ENCODE measurements at places on chromosomes 4 and X.

- DNase-seq: no peak
Observed at GRCh38 chr4:151356510-151356909, 31.1 kb upstream of the SH3D19 start.

DNA sequence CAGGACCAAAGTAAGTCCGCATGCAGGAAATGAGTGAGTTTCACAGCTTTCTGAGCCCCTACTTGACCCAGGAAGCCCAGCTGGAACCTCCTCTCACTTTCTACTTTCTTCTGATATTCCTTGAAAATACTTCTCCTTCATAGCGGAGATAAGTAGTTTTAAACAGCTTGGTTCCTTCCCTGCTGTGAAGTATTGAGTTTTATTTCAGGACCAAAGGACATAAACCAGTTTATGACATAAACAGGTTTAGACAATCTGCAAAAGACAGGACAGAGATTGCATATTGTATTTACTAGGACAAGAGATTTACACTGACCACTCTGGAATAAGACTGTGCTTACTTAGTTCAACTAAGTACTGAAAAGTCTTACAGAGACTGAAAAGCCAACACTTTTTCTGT lies 54.8 kb downstream of the PAGE2 start:
- DNase-seq: no peak

GRCh38 chr4:77776182-77777134 lies 42.7 kb downstream of the CNOT6L start:
- no peak for DNase-seq

GRCh38 chr4:138405466-138405891 lies 163.3 kb upstream of the SLC7A11 start:
- no peak for DNase-seq

- DNase-seq: no peak
Observed at GRCh38 chr4:184097241-184097605, 120.5 kb downstream of the ENPP6 start.

GRCh38 chr4:160009656-160010493 lies 907.0 kb downstream of the RAPGEF2 start:
- no peak for DNase-seq

- DNase-seq: no peak
Observed at GRCh38 chr4:24956091-24956490, 43.2 kb upstream of the CCDC149 start.

DNA sequence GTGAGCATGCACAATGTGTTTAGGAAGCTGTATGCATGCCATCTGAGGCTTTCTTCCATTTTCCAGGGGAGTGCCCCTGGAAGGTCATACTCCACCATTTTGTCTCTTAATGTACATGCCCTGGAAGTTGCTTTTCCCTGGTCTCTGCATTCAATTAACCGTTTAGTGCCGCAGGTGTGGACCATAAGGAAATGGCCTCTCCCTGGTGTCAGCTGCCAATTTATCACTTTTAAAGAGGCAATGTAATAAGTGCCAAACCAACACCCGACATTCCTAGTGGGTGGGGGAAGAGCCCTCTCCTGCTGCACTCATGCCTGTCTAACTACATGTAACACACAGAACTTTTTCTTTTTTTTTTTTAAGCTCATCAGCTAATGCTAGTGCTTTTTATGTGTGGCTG lies 7.1 kb upstream of the BST1 start:
- no peak for DNase-seq

GRCh38 chr4:100872811-100873210 lies 355.0 kb upstream of the EMCN start:
- DNase-seq: no peak

- DNase-seq: peak; percentile 33
Observed at GRCh38 chrX:34578237-34578636, 78.8 kb downstream of the TMEM47 start.

DNA sequence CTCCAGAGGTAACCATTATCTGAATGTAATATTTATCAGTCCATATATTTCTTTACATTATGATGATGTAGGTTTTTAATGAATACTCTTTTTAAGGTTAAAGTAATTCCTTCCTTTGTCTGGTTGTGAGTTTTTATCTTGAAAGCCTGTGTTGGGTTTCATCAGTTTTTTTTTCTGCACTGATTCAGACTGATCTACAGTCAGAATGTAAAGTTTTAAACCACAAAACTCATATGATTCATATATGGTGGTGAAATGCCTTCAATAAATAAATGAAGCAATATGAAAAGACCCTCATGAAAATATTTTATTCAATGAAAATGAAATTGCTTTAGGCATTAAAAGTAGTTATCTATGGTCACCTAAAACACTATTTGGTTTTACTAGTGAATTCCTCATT lies 47.1 kb downstream of the SORBS2 start:
- DNase-seq: no peak

- no peak for DNase-seq
Observed at GRCh38 chrX:38626296-38626695, 65.0 kb downstream of the TSPAN7 start.

GRCh38 chr4:84269536-84270044 lies 229.5 kb downstream of the NKX6-1 start:
- no peak for DNase-seq

DNA sequence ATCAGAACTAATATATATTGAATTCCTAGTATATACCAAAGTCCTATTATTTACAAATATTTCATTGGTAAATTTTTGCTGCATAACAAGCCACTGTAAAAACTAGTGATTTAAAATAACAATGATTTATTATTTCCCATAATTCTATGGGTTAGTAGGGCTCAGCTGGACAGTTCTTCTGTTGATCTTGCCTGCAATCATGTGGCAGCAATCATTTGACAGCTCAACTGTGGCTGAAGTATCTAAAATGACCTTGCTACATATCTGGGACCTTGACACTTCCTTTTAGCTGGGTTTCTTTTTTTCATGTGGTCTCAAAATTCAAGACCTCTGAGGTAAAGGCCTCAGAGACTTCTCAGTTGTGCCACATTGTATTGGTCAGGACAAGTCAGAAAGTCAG lies 598.5 kb upstream of the PITX2 start:
- no peak for DNase-seq

DNA sequence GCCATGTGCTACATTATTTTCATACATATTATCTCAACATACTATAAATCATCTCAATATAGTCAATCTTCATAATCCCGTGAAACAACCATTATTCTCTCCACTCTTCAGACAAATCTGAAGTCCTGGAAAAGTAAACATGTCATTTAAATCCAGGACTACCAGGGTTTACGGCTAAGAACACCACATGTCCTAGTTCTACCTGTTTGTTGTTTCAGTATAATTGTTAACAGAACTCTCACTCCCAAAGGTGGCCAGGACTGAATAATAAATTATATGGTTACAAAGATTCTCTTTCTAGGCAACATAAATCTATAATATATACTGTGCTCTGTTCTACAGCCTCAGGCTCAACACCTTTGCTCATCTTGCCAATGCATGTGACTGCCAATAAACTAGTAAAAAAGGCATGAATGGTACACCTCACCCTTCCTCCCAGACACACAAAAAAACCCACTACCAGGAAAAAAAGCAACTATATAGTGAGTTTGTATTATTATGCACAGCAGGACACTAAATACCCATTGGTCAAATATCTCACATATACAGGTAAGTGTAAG lies 20.1 kb downstream of the EIF4E start:
- DNase-seq: no peak

GRCh38 chr4:86928400-86929255 lies 6.2 kb upstream of the AFF1 start:
- DNase-seq: no peak

- DNase-seq: no peak
Observed at GRCh38 chr4:124282301-124282898, 430.1 kb downstream of the ANKRD50 start.

DNA sequence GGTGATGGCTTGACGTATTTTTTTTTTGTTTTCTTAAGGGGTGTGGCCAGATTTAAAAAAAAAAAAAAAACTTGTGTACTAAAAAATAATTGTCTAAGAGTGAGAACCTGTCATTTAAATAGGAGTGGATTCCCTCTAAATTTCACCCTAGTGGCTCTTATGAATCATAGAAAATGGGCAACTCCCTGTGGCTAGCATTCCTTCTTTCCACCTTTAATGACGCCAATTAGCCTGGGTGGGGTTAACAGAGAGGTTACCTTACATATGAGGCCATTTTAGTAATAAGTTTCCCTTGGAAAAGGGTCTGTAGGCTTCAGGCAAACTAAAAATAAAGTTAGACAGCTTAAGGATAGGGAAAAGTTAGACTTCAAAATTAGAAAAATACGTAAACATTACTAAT lies 223.5 kb upstream of the FAM241A start:
- no peak for DNase-seq

GRCh38 chr4:138910195-138910913 lies 105.2 kb upstream of the NOCT start:
- no peak for DNase-seq

GRCh38 chr4:94084155-94084554 lies 123.5 kb upstream of the SMARCAD1 start:
- no peak for DNase-seq

GRCh38 chrX:107744868-107745267 lies 30.7 kb downstream of the TSC22D3 start:
- peak; percentile 19 for DNase-seq

DNA sequence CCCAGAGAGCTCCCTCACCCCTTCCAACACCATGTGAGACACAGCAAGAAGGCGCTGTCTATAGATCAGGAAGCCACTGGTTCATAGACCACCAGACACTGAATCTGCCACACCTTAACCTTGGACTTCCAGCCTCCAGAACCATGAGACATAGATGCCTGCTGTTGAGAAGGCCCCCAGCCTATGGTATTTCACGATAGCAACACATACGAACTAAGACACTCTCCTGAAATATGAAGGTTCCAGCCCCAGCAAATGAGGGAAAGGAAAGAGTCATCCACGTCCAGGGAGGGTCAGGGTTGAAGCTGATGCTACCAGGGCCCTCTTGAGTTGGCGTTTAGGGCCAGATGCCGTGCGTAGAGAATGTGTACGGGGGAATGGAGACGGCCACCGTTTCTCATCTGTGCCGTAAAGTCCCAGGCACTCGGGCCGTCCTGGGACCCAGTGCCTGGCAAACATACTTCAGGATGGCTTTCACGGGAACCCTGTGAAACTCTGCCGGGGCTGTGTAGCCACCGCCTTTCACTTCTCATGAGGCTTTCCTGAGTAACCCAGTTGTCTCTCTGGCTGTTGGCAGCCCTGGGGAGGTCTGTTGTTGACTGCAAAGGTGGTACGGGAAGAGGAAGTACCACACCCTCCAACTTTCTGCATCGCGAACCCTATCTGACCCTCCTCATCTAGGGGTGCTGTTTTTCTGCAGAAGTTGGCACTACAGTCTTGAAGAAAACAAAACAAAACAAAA lies 17.7 kb upstream of the P2RY8 start:
- DNase-seq: no peak

GRCh38 chr4:56742080-56742871 lies 61.2 kb upstream of the HOPX start:
- no peak for DNase-seq

- no peak for DNase-seq
Observed at GRCh38 chr4:170729236-170729635, 639.5 kb upstream of the AADAT start.

GRCh38 chrX:149021159-149021558 lies 483.9 kb downstream of the IDS start:
- no peak for DNase-seq
